ENCODE measurements at places on chromosomes 2 and 18.

DNA sequence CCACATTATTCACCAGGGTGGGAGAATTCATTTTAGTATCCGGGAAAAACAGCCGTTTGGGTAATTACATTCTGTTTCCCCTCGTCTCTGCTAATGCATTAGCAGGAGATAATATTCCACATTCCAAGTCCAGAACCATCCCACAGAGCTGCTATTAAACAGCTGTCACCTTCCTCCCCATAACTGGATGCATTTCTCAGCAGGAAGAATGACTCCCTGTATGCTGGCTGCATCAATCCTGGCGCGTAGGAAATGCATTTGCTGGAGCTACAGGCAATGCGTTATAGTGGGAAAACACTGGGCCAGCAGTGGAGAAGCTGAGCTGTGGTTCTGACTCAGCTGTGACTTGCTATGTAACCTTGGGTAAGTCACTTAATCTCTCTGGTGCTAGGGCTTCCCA, 246.0 kb downstream of the CLIP4 start:
- no peak for DNase-seq

DNA sequence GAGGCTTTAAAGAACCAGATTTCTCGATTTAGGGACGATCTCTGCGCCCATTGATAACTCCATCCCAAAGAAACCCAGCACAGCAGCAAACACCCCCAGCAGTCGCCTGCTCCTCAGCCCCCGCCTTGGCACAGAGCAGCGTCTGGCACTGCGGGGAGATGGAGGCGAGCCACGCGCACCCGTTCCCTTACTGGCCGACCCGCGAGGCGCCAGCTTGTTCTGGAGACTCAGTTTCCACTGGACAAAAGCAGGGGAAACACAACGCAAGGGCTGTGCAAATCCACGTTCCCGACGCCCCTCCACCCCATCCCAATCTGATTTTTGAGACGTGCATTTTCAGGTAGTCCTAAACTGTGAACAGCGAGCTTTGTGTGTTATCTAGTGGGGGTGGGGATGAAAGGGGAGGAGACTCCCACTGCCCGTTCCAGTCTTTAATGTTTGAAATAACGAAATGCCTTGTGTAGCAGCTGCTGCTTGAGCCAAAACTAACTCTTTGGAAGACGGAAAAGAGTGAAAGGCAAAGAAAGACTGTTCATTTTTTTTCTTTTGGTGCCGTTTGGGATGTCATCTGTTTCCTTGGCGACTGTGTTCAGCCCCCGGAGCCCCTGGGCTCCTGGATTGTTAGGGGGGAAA, 143.2 kb downstream of the MEIS1 start:
- no peak for DNase-seq

DNA sequence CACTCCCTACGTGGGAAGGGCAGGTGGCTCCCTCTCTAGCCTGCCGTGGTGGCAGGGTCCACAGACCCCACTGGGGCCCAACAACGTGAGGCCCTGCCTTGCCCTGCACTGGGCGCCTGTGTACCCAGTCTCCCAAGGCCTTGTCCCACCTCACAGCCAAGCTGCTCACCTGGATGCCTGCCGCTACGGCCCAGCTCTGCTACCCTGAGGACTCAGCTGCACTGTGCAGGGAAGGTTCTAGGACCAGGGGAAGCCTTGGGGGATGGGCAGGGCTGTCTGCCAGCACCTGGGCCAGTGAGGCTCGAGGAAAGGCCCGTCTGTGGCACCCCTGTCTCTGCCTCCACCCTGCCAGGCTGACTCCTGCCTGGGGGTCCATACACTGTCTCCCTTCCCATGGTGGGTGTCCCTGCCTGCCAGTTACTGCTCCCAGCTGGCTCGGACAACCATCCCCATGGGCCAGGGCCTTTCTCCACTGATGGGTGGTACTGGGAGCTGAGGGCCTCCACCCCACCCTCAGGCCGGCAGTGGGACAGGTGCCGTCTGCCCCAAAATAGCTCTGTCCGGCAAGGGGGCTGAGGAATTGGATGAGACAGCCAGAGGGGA, 33.2 kb downstream of the HS6ST1 start:
- DNase-seq: no peak

DNA sequence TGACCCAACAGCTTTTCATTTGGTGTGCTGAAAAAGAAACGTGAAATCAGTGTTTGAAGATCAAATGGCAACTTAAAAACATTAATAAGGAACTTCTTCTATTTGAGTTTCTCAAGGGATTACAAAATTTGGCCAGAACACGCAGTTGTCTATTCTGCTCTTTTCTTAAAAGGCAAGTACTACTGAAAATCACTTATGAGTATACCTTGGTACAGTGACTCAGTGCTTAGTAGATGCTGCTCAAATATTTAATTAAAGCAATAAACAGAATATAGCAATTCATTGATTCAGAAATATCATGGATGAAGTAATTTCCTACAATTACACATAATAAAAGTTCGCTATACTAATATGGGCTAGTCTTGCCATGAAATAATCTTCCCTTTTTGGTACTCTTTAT, 38.2 kb upstream of the MCM6 start:
- no peak for DNase-seq

DNA sequence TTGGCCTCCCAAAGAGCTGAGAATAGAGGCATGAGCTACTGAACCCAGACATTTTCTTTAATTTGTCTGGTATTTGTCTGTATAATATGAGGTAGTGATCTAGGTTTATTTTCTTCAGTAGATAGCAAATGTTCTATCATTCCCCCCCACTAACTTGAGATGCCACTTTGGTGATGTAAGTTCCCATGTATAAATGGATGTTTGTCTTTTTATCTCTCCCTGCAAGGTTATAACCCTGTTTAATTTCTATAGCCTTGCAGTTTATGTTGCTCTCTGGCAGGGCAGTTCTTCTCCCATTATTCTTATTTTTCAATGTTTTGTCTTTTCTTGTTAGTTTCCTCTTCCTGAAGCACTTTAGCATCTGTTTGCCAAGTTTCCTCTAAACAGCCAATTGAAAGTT, 39.1 kb upstream of the MAP4K4 start:
- DNase-seq: no peak

DNA sequence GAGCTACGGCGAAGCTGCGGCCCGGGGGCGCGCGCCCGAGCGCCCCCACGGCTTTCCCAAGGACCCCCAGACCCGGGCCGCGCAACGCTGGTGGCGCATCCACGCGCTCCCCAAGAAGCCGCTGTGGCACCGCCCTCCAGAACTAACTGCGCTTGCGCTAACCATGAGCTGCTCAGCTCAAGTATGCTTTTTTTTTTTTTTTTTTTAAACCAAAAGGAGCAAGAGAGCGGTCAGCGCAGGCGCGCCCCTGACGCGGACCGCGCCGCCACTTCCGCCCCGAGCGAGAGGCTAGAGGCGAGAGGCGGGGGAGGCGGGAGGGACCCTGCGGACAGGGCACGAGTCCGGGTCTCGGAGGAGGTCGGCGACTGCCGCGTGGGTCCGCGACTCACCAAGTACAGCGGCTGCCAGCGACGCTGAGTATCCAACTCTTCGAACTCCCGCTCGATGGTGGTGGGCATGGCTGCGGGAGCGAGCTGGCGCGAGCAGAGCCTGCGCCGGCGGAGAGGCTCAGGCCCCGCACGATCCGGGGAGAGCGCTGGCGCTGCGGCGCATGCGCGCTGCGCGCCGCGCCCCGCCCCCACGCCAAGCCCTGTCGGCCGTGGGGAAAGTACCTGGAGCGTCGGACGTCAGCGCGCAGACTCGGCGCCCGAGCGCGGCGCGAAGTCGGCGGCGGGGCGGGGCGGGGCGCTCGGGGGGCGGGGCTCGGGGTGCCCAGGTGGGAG, at the start of gene PTPN2:
Gene PTPN2, minus strand, starts transcription at position 554 of the 722 bp plus-strand sequence. Its CDS starts 96 bp downstream, at position 458.
- peak; percentile 69 for DNase-seq

DNA sequence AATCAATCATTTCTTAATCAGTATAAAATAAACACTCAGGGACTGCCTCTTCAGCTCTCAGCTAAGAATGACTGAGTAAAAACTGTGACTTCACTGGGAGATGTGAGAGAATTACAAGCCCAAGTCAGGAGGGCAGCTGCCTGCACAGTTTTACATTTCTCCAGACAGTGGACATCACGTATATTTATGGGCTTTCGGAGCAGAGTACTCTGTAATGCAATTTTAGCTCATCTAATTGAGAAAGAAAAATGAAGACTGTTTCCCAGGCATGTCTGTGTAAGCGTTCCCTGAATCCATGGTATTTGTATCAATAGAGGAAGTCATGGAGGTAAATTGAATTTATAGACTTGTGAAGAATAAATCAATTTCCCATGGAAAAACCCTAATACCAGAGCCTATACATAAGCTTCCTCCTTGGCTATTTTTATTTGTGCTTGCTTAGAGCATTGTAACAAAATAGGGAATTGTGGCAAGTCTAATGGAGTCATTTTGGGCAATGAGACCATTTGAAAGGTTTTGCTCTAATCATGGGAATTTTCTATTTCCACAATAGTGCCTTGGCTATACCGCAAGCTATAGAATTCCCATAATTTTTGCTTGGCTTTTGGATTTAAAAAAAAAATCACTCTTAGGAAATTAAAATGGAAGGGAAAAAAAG, 87.2 kb downstream of the SLC5A7 start:
- no peak for DNase-seq

- DNase-seq: no peak
These were observed 31.9 kb upstream of the SNED1 start for GRCh38 chr2:240966457-240966905.

GRCh38 chr2:217835931-217836891, 166.6 kb downstream of the TNS1 start:
- DNase-seq: no peak

GRCh38 chr18:56458770-56459712, 179.4 kb downstream of the TXNL1 start:
- DNase-seq: no peak

- DNase-seq: no peak
These were observed 89.5 kb downstream of the RTP5 start for GRCh38 chr2:241958818-241959545.

GRCh38 chr18:23237524-23238151, 102.4 kb downstream of the CABLES1 start:
- no peak for DNase-seq

- DNase-seq: no peak
These were observed 84.5 kb downstream of the POU3F3 start for GRCh38 chr2:104938231-104938941.

GRCh38 chr18:13611601-13612195, 114.7 kb downstream of the FAM210A start:
- no peak for DNase-seq

DNA sequence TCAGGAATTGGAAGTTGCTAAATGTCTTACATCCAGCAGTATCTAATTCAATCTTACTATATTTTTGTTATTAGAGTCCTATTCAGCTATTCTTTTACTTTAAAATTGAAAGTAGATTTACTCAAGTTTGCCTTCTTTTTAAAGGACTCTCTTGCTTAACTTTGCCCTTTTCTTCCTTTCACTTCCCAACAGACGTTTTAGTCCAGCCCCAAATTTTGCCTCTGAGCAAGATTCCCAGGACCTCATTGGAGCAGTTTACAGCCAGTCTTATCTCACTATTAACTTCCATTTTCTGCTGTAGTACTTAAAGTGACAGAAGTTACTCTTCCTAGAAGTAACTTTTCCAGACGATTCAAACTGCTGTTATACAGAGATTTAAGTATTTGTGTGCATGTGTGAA, 1.7 kb upstream of the PRKD3 start:
- no peak for DNase-seq

GRCh38 chr18:45467293-45467692, 148.0 kb upstream of the SLC14A2 start:
- no peak for DNase-seq

GRCh38 chr2:227890495-227891079, 19.2 kb downstream of the DAW1 start:
- DNase-seq: no peak

DNA sequence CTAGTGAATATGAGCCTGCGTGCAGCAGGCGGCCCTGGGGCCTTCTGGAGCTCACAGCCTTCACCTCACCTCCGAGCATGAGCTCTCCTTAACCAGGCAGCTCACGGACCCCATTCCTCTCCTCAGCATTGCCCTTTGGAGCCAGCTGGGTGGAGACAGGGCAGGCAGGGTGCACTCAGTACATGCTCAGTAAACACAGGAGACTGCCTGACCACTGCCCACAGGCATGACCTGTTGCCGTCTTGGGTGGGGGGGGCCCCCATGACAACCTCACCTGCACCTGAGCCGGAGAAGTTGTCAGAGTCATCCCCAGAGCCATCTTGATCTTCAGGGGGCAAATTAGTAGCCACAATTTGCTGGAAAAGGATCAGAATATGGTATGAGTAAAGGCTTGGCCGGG, 19.9 kb downstream of the SDC1 start:
- DNase-seq: no peak

DNA sequence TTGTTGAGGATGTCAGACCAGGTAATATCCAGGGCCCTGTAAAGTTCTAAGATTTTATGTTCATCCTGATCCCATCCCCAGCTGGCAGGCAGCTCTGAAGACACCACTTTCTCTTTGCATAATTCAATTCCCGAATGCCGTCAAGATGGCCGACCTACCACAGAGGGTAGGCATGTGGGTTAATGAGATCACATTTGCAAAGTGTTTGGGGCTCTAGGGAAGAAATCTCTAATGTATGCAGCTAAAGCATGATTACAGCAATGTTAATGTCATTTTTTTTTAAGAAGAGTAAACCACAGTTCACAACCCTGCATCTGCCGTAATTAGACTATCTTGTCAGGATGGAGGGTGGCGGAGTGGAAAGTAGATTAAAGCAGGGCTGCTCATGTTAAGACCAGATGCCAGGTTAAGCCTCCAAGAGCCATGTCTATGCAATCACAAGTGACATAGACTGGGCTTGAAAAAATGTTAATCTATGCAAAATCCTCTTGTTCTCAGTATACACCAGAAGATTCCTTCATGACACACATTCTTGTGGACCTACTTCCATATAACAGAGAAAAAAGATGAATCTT, 131.4 kb downstream of the ALK start:
- no peak for DNase-seq

DNA sequence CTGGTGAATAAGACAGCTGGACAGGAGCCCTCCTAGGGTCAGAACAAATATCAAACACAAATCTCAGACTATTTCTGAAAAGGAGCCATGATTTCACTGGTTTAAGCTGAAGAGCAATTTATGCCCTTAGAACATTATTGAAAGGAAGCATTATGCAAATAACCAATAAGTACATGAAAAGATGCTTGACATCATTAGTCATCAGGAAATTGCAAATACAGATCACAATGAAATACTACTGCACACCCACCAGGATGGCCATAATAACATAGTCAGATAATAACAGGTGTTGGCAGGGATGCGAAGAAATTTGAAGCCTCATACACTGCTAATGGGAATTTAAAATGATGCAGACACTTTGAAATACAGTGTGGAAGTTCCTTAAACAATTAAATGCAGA, 176.4 kb upstream of the RAB6C start:
- no peak for DNase-seq

GRCh38 chr18:12851716-12852115, 32.3 kb downstream of the PTPN2 start:
- no peak for DNase-seq

- DNase-seq: no peak
These were observed 72.6 kb upstream of the STPG4 start for GRCh38 chr2:47227532-47228279.
